ENCODE measurements at places on chromosomes 6 and 20.

GRCh38 chr20:49214571-49214970 is 4.6 kb upstream of the DDX27 start:
- no peak for DNase-seq

GRCh38 chr6:49782725-49783124 is 4.4 kb downstream of the PGK2 start:
- no peak for DNase-seq

- DNase-seq, result no peak
Measured at GRCh38 chr6:108380876-108381275, 86.0 kb downstream of the AFG1L start.

GRCh38 chr20:57792386-57793080 is 82.7 kb upstream of the PMEPA1 start:
- DNase-seq, result no peak

GRCh38 chr20:57582432-57583288 is 21.8 kb downstream of the PCK1 start:
- no peak for DNase-seq

DNA sequence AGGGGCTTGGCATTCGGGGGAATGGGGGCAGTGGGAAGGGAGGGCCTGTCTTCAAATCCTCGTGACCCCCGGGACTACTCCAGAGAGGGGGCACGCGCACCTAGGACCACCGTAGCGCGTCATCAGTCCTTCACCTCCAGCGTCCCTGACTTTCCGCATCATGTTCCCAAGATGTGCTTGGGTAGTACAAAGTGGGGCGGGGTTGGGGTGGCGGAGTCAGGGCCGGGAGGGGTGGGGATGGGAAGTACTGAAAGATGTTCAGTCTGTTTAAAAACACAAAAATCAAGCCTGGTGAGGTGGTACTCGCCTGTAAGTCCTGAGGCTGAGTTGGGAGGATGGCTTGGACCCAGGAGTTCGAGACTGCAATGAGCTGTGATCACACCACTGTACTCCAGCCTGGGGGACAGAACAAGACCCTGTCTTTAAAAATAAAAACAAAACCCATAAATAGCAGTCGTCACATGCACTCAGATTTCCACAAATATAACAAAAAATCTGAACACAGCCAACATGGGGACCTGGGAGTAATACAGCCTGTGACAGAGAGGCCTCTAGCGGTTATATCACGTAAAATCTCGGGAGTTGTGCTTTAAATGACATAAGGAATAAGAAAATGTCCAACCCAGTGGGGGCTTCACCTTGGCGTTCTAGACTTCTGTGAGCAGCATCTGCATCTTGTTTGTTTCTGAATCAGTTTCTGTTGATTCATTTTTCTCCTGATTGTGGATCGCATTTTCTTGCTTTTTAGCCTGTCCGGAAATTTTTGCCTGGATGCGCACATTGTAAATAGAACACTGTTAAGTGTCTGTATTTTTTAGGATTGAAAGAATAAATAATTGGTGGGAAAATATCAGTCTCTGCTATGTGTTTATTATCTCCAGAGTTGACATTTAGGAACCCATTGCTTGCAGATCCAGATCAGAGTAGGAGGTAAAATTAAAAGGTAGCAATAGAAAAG is 698 bp upstream of the LRP11 start:
- no peak for DNase-seq

DNA sequence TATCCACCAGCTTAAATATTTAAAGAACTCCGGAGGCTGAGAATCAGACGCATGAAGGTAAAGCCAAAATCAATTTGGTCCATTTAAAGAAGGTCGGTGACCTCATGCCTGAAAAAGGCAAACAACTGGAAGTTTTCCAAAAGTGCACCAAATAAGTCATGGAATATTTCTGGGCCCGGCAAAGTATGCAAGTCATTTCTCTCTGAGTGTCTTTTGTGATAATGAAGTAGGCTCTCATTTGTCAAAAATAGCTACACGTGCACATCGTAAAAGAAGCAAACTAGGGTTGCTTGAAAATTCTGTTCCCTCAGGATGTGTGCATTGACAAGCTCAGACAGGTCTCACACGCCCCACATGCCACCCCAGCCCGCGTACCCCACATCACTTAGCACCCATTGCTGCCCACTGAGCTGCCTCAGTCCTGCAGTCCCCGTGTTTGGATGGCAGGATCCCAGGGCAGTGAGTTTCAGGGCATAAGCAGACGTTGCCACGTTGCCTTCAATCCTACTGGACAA is 20.5 kb upstream of the PYGB start:
- DNase-seq, result no peak

DNA sequence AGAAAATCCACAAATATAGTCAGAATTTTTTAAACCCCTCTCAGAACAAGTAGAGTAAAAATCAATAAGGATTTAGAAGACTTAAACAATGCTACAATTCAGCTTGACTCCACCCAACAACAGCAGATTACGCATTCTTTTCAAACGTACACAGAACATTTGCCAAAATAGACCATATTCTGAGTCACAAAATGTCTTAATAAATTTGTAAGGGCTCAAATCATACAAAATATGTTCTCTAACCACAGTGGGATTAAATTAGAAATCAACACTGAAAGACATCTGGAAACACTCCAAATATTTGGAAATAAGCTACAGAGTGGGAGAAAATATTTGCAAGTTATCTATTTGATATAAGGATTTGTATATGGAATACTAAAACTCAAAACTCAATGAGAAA is 164.2 kb upstream of the AKAP12 start:
- no peak for DNase-seq

GRCh38 chr20:57498425-57499400 is 26.2 kb downstream of the CTCFL start:
- DNase-seq, result no peak

- no peak for DNase-seq
Measured at GRCh38 chr6:20802596-20802995, 268.3 kb downstream of the CDKAL1 start.

GRCh38 chr20:44582311-44583025 is at the start of gene PKIG:
TSS of gene PKIG (plus strand) at chr20:44582579. CDS start at chr20:44614557, 31,978 bp downstream.
- DNase-seq, result no peak

GRCh38 chr6:14035071-14035847 is 82.3 kb upstream of the CD83 start:
- no peak for DNase-seq

GRCh38 chr6:37819802-37820717 is 533 bp downstream of the ZFAND3 start:
- DNase-seq, result no peak

DNA sequence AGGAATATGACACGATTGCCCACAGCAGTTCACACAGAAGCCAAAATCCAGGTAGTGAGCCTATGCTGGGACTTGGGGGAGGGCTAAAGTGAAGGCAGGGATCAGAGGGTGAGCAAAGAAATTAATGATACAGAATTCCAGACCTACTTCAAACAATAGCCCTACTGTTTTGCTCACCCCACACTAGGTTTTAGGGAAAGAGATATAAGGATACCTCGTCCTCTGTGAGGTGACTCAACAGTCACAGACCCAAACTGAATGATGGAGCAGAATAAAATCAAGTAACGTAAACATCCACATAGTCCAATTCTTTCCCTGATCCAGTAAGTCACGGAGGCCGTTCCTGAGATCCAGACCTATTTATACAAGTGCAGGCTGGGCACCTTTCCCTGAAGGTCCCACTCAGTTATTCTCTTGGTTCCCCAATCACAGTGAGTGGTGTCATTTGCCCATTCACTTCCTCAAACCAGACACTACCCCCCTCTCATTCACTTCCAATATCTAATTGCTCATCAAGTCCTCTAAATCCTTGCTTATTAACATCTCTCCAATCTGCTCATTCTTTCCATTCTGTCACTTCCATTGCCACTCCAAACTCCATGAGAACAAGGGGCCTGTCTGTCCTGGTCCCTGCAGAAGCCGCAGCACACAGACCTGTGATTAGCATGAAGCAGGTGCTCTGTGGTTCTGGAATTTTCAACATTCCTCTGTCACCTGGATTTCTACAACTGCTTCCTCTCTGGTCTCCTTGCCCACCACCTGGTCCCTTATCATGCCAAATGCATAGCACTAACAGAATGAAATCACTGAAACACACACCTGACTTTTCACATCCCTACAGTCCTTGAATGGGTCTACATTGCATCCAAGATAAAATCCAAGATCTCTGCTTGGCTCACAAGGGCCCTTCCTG is 55.9 kb downstream of the ATXN1 start:
- DNase-seq, result no peak

- DNase-seq, result no peak
Measured at GRCh38 chr6:53347250-53347920, 1.4 kb downstream of the ELOVL5 start.

- no peak for DNase-seq
Measured at GRCh38 chr6:163651426-163651825, 236.9 kb downstream of the QKI start.

DNA sequence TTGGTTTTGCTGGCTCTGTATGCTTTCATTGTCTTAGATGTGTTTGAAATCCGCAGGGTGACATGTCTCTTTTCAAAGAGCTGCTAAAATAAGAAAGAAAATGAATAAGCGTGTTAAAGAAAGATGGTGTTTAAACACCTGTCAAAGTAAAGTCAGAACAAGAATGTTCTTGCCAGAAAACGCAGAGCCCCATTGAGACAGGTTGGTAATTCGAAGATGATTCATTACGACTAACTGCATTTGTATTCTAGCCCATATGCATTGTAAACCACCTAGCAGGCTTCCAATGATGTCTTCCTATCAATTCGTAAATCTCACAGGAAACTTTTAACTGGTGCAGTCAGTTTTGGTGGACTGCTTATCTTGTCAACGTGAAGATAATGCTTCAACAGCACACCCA is 16.8 kb downstream of the PHACTR2 start:
- no peak for DNase-seq

DNA sequence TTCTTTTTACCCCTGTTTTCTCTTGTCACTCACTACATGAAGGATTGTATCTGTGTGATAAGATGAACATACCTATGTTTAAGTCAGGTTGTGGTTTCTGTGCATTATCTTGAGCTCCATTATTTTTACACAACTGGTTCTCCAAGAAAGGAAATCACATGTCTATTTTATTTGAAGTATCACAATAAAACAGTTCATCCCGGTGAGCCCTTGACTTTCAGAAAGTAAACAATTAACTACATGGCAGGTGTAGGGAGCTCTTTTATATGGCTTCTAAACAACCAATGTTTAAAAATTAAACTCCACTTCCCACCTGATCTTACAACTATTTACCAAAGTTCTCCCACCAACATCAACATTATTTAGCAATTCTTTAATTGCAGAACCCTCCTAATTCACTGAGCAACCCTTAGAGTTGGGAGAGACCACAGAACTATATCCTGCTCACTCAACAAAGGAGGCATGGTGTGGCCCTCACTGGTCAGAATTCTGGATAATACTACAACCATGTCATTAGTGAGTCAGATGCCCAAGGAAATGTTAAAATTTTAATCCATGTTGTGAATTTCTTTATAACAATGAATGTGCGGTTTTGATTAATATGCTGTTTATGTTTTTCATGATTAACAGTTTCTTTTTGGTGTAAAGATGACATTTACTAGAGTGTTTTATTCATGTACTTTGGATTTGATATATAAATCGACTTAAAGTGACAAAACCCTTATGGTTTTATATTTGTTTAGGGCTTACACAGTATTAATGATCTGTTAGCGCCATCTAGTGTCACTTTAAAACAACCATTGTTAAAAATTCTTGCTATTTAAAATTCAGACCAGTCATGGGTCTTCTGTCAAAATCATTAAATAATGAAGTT is 50.0 kb upstream of the SCGN start:
- no peak for DNase-seq

DNA sequence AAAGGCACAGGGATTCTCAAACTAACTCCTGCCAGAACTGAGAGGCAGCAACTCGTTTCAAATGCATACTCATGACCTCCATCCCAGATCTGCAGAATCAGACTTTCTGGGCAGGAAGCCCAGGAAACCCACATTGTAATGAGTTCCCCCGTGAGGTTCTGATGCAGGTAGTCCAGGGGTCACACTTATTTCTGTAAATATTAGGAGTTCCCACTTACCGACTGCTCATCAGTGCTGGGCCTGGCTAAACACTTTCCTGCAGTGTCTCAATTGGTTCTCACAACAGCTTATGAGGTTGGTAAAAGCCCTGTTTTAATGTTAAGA is 11.6 kb downstream of the DUSP15 start:
- DNase-seq, result no peak

DNA sequence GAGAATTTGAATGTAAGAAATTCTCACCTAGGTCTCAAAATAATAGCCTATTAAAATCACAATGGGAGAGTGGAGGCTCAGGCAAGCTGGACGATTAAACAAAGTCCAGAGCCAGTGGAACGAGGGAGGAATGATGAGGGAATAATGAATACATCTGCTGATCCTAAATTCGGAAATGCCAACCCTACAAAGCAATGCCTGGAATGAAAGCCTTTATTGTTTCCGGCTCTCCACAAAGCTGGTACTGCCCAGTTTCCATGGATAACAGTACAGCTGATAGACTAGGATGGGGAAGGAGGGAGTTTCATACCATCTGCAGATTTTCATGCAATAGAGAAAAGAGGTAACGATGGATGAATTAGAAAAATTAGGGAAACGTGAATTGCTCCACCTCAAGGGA is 356.1 kb downstream of the CBLN4 start:
- no peak for DNase-seq

GRCh38 chr20:20603339-20603990 is 109.0 kb downstream of the RALGAPA2 start:
- no peak for DNase-seq

DNA sequence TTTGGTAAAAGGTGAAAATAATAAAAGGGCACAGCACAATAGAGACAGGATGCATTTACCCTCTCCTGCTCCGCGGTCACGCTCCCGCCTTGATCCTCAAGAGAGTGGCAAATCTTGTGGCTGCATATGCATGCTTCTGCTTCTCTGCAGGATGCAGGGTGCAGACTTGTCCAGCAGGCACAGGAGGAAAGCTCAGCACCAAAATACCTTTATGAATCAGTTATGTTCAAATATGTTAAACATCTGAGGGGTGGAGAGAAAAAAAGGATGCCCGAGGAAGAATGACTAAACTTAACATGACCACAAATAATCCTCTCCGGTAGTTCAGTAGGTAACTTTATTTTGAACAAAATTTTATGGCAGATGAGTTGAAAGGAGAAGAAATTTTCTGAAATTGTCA is 366.1 kb upstream of the SOX4 start:
- DNase-seq, result no peak

GRCh38 chr6:108274546-108274945 is 13.7 kb upstream of the SNX3 start:
- DNase-seq, result no peak

GRCh38 chr20:50883856-50884255 is 47.4 kb downstream of the ADNP start:
- no peak for DNase-seq
